ENCODE measurements at places on chromosomes 2 and 18.

DNA sequence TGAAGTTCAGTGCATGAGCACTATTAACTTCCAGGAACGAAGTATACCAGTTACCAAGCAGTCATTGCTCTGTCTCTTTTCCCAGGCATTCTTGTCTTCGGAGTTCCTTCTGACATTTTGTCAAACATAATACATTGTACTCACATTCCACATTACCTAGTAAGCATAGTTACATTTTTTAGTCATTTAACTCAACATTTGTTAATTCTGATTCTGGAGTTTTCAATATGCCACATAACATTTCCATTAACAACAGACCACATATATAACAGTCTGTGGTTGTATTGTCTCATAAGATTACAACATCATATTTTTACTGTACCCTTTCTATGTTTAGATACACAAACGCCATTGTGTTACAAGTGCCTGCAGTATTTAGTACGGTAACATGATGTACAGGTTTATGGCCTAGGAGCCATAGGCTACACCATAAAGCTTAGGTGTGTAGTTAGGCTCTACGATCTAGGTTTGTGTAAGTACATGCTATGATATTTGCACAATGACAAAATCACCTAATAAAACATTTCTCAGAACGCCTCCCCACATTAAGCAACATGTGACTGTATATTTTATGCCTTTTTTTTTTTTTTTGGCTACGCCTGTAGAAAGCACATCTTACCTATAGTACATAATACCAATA is 187.1 kb downstream of the DYM start:
- no peak for ATAC-seq

DNA sequence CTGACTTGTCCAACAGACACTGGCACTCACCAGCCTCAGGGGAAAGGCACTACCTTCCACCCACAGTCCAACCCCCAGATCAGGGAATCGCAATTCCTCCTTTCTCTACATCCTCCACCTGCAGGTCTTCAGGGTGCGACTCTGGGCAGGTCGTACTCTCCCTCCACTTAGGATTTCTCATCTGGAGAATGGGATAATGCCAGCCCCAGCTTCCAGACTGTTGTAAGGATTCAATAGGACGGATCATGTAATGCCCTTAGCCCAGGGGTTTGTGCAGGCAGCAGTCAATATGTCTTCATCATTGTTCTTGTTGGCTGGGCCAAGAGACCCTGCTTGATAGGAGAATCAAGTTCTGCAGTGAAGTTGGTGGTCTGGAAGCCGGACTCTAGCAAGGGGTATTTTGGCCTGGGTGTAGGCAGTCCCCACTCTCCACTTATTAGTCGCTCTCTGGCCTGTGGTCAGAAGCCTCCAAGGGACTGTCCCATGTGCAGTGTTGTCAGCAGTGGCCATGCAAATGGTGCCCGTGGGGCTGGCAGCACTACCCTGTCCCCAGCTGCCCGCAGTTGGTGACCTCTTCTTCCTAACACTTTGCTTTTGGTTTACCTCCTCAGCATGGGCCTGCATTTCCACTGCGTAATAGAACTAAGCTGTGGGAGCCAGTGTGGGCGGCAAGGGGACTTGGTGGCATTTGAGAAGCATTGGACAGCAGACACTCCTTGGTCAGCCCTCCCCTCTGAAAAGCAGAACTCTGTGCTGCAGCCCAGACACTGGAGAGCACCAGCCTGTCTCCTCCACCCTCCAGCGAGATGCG is 172.4 kb upstream of the HS6ST1 start:
- ATAC-seq: no peak

GRCh38 chr2:5102823-5103222 is 589.4 kb upstream of the SOX11 start:
- no peak for ATAC-seq

DNA sequence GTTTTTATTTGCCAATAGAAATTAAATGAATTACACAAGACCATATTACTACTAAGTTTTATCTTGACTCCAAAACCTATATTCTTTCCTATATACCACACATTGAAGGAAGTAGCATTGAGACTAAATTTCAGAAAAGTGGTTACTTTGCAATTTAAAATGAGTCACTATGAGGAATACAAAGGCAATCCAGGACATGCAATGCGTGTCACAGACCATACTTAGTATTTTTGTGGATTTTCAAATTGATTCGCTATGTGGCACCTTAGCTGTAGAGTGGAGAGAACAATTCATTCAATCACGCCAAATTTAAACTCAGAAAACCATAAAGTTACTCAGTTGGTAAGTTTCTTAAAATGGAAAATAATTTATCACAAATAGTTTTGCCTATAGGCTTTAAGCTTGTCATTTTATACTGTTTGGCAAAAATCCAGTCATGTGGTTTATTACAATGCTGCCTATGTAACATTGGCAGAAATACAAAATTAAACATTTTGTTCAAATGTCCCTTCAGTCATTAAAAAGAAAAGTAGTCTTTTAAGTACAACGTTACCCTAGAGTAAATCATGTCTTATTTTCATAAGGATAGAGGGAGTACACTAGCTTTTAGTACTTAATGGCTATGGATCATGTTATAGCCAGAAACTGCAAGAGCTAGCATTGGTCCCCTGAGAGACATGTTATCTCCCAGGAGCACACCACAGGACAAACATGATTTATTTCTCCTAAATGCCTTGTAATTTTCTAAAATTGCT is 222.8 kb upstream of the CDH7 start:
- ATAC-seq: no peak

DNA sequence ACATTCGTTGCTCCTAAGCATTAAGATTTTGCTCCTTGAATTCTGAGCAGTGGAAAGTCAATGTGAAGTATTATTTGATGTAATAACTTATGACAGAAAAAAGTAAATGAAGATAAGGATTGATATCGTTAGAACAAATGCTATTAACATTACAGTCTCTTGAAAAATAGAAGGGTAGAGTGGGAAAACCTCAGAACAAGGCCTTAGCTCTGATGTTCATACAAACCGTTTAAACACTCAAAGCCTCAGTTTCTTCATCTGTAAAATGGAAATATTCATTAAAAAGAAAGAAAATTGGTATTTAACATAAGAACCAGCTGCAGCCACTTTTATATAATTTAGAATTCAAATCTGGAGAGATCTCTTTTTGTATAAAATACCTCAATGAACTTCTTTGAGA is 250.4 kb upstream of the NCKAP5 start:
- no peak for ATAC-seq

DNA sequence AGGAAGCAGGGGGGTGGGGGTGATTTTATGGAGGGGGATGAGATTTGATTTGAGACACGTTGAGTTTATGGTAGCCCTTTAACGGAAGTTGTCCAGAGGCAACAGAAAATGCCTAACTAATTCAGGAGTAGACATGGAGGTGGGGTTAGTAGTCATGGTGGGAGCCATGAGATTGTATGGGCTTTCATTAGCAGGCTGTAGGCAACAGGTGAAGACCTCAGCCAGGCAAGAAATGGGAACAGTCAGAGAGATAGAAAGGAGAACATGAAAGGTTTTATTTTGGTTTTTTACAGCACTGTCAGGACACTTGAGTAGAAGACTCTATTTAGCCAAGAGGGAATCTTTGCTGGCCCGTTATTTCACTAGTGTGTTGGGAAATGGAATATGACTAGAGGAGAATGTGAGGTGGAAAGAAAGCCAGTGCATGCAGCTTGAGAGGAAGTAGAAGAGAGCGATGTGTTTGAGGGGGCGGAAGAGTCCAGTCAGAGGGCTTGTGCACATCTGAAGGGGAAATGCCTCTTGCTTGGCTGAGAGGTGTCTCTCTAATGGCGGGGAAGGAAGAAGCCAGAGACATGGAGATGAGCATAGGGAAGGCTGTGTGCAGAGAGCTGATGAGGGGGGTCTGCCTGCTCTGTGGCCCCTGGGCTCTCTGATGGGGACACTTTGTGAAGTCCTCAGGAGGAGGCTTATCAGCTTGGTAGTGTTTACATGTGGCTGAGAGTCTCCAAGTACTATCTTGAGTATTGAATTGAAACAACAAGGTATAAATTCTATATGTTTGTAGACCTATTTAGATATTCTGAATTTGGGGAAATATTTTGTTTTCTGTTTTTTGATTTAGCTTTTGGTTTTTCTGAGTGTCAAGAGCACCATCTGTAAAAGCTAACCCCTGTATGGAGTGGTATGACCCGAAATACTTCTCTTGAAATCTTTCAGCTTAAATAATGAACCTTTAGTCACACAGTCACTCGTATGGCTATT is 66.9 kb upstream of the ITM2C start:
- ATAC-seq: no peak

GRCh38 chr2:211228559-211228958 is 672.2 kb downstream of the CPS1 start:
- no peak for ATAC-seq

DNA sequence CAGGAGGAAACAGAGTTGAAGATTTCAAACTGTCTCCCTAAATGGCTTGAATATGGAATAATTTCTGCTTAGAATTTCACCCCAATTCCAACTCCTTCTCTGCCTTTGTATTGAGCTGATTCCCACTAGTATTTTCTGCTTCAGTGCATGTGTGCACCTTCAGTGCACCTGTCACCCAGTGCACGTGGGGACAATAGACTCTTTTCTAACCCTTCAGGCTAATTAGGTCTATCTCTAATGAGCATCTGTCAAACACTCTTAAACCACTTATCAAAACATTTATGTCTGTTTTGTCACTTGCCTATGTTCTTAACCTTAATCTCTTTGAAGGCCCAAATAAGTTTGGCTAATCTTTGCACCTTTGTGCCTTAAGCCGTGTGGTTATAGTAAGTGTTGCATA is 232.0 kb upstream of the NETO1 start:
- no peak for ATAC-seq

DNA sequence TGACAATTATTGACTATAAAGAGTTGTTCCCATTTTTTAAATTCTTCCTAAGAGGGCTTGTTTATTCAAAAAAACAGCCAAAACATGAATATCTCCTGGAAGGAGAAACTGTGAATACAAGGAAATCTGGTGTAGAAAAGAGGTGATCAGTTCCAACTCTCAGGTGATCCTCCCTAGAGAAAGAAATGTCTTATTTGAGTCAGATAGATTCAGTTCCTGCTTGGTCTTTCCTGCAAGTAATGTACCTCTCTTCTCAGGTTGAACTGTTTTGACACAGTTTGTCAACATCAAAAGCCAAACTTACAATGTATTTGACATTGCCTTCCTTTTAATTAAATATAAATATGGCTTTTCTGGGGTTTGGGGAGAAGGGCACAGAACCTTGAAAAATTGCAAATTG is 567.4 kb downstream of the ARHGAP15 start:
- ATAC-seq: no peak

DNA sequence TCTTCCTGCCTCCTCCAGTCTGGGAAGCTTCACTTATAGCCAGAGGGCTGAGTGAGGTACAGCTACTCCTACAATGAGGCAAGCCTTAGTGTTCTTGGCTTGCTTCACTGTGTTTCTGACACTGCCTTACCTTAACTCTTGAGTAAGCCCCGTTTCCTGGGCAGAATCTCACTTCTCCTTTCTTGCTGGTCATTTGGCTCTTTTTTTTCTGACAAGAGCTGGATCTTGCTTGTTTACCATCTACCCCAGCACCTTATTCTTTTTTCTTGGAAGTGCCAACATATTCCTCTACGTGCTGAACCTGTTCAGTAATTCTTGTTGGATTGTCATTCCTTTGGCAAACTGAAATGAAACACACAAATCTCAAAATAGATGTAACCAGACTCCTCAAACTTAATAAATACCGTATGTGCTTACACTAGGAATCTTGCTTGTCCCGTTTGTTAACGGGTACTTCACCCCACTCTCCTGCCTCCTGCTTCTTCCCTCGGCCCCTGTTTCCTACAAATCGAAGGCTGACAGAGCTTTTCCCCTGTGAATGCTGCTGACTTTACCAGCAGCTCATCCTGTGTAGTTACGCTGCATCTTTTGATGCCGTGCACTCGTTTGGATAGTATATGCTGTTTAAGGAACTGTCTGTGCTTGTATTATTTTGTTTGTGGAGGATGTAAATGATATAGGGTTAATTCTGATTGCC is 132.2 kb downstream of the FMNL2 start:
- ATAC-seq: peak; percentile 88

GRCh38 chr18:35466815-35467623 is 30.7 kb downstream of the INO80C start:
- no peak for ATAC-seq

GRCh38 chr18:59570101-59570775 is 127.0 kb downstream of the CCBE1 start:
- ATAC-seq: peak; percentile 44

DNA sequence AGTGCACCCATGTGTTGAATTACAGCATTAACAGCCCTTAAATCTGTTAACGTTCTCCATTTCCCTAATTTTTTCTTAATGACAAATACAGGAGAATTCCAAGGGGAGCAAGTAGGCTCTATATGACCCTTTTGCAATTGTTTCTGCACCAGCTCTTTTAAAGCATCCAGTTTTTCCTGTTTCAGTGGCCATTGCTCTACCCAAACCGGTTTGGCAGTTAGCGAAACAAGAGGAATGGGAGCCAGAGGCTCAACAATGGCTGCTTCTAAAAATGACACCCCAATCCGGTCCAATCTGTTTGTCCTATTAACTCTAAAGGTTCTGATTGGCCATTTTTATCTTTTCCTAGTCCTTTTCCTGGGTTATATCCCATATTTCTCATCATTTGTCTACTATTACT is 15.1 kb upstream of the SUCLG1 start:
- ATAC-seq: no peak

GRCh38 chr2:69612200-69612599 is 31.3 kb downstream of the AAK1 start:
- no peak for ATAC-seq

- ATAC-seq: no peak
Measured at GRCh38 chr2:157488877-157489276, 45.0 kb upstream of the CYTIP start.

- ATAC-seq: peak; percentile 81
Measured at GRCh38 chr2:182404092-182404491, 22.7 kb downstream of the PDE1A start.

- no peak for ATAC-seq
Measured at GRCh38 chr2:44916291-44916690, 25.2 kb upstream of the SIX3 start.

GRCh38 chr2:83730223-83730622 is 728.9 kb downstream of the SUCLG1 start:
- ATAC-seq: no peak

GRCh38 chr18:74230922-74231714 is 60.6 kb downstream of the CYB5A start:
- ATAC-seq: no peak

DNA sequence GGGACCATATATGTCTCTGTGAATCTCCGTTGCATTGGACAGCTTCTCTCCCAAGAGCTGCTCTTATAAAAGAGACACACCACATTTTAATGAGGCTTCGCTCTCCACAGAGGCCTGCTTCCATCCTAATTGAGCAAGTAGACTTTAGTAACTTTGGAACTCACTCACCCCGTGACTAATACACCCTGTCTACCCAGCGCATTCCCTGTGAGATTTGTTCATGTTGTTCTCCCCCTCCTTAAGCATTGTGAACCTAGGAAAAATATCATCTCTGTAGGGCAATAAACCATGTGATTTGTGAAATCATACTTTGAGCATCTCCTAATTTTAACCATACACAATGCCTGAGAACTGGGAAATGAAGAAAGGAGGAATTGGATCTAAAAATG is 56.9 kb downstream of the MCFD2 start:
- ATAC-seq: peak; percentile 2

GRCh38 chr2:136141510-136142149 is 23.7 kb upstream of the CXCR4 start:
- ATAC-seq: no peak

- ATAC-seq: no peak
Measured at GRCh38 chr2:97660775-97661389, 3.0 kb downstream of the ACTR1B start.

- no peak for ATAC-seq
Measured at GRCh38 chr2:23837871-23838270, 89.1 kb downstream of the ATAD2B start.

GRCh38 chr18:57930476-57930875 is 113.5 kb upstream of the NEDD4L start:
- ATAC-seq: no peak

GRCh38 chr2:101400048-101400447 is 12.7 kb upstream of the CREG2 start:
- ATAC-seq: no peak
